ENCODE measurements at places on chromosomes 1 and 21. TPM values are rescaled to one million over a fixed set of nuclear protein-coding genes. Genes with fewer than 3 reads are reported as not detected.

DNA sequence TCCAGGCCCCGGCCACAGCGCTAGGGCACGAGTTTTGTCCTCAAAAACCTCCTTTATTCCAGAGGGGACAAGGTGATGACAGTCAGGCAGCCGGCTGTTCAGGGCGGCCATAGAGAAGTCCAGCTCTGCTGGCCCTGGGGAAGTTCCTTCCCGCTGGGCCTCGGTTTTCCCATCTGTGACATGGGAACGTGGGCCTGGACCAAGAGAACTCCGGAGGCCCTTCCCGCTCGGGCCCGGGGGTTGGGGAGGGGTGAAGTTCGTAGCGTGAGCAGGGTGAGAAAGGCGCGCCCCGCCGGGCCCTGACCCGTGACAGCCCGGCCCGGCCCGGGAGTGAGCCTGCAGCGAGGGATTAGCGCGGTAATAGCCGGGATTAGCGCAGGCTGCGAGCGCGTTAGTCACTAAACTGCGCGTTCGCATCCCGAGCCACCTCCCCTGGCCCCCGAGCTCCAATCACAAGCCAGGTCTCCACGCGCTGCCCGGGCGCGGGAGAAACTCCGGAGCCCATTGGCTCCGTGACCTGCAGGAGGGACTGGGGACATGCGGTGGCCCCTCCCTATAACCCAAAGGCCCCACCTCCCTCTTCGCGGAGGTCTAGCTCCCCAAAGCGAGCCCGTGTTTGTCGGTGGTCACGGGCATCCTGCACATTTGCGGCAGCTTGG is 29.8 kb upstream of the PADI2 start:
- peak; percentile 51 for DNase-seq

DNA sequence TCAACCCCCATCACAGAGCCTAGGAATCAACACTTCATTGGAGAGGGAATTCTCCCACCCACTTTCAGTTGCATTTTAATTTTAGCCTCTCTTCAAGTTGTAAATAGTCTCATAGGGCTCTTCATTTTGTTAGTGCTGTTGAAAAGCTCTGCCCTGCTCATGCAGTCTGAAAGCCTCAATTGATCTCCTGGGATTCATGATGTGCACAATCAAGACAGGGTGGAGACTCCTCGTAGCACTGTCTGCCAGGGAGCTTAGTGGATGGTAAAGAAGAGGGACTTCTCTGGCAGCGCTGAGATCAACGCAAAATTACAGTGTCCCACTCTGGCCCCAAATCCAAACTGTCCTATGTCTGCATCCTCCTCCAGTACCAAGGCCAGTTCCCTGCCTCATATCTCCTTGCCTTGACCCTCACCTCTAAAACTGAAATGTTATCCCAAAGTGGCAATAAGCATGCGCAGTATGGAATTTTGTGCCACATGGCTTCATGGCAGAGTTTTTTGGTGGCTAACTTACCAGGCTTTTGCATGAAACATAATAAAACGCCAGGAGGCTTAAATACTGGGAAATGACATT is 282.2 kb downstream of the CACNA1E start:
- no peak for DNase-seq

GRCh38 chr1:43651902-43652301 is 2.0 kb downstream of the KDM4A start:
- no peak for DNase-seq

DNA sequence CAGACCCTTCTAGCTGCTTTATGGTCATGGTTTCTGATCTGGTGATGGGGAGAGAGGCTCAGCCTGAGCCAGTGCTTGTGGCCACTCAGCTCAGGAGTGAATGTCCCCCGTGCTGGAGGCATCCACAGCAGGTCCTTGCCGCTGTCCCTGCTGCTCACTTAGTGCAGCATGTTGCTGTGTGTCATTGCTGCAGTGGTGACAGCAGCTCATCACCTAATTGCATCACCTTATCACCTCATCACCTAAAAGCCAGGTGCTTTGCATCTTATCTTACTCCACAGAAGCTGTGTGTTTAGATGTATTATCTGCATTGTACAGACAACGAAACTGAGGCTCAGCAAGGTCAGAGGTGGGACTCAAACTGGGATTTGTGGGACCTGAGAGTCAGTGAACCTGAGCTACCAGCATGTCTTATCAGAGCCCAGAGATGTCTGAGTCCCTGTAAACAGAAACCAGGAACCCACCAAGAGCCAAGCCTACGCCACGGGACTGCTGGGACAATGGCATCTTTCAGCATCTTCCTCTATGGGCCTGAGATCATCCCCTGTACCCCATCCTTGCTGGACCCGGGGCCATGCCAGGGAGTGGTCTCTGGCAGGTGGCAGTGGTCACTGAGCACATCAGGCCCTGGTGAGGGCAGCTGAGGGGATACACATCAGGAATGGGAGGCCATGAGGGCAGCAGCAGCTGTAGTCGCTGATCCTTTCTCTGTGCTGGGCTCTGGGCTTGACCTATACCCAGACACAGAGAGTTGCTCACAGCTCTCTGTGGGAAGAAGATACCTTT is 6.5 kb downstream of the PODN start:
- no peak for DNase-seq

- DNase-seq, result no peak
Measured at GRCh38 chr1:235366286-235366685, 941 bp upstream of the TBCE start.

DNA sequence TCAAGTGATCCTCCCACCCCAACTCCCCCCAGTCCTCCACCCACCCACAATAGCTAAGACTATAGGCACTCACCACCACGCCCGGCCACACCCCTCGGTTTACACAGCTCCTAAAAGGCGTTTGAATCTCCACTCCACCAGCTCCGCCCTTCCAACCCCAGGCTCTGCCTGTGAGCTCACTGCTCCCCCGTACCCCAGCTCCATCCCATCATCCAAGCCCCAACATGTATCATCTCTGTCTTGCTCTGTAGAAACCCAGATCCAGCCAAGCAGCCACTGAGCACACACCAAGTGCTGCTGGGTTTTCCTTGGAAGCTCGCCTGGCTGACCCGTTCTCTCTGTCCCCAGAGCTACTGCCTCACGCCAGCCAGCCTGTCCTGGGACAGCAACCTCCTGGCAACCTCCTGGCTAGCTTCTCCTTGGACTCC is 12.0 kb upstream of the S100A2 start:
- peak; percentile 11 for DNase-seq

GRCh38 chr1:111843177-111843576 is 87.5 kb downstream of the DDX20 start:
- no peak for DNase-seq

DNA sequence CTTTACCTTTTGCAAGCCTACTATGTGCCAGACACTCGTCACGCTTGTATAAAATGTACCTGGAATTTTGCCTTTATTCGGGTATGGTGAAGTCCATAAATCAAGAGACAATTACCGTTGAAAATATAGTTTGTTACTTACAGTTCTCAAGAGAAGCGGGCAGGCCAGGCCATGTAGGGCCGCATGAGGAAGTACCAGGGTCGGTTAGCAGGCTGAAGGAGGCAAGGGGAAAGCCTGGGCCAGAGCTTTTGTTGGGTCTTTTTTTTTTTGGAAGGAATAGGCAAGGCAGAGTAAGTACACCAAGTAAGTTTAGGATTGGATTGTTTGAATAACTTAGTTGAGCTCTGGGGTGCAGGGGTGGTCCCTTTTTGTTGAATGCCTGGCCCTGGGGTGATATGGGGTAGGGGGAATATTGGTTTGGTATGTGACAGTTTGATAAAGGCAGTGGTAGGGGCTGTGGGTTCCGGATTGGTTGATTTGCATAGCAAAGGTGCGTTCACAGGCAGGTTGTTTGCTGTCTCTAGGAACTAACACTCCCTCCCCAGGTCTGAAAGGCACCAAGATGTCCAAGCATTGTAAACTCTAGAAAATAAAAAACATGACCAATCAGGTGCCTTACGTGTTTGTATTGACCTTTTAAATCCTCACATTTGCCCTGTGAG is 80.7 kb downstream of the KAZN start:
- DNase-seq, result no peak

DNA sequence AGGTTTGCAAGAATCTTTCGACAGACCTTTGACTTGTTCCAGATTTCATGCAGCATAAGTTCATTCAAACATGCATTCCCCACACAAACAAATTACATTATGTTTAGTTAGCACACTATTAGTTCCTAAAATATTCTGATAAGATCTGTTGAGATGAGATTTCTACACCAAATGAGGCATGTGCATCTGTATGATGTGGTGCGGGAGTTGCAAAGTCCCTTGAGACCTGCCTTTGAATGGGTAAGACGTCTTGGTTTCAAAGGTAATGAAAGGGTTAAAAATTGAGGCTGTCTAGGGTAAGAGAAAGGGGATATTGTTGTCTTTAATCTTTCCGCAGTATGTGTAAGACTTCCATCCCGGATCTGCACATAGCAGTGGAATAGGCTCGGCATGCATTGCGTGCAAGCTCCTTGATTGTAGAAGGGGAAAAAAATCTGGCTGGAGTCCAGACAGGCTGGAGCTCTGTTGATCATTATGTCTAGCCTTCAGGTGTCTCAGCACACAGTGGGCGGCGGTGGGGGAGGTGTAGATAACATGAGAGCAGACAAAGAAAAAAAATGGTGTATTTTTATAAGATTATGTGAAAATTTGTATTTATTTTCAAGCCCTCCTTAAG is 296.6 kb downstream of the PTPRC start:
- DNase-seq, result peak; percentile 16

Gene MPL
- polyA plus RNA-seq, result not detected

Gene JAM2
- 12.2 TPM for polyA plus RNA-seq

Gene SYTL1
- polyA plus RNA-seq, result 12.3 TPM

Measured in GM23338 (cell line).